ENCODE measurements at places on chromosomes 1 and 21.

DNA sequence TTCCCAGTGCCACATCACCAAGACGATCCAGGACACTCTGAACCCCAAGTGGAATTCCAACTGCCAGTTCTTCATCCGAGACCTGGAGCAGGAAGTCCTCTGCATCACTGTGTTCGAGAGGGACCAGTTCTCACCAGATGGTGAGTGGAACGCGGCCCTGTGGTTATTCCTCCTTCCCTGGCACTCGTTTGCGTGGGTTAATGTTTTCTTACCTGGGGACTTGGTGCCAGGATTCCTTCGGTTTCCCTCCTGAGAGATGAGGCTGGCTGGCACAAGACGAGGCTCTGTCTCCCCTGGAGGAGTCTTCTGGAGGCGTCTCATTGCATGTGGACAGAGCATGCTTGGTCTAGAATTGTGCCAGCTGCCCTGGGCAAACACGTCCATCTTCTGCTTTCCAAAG lies 29.3 kb downstream of the ATP5PO start:
- no peak for DNase-seq

DNA sequence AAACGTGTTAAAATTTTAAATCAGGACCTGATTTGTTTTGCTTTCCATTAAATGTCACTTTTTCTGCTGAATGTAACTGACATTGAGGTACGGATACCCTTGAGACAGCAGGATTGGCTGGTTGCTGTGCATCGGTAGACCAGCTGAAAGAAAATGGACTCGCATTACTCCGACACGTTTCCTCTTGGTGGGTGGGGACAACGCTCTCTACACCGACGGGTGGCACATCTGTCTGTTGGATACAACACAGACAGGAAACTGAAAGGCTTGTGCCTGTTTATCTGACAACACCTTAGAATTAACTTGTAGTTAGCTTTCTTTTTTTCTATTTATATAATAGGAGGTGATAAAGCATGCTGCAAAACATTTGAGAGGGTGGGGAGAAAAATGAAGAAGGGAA lies 19.4 kb downstream of the PRPF38A start:
- no peak for DNase-seq

GRCh38 chr1:174995916-174996315 lies 3.8 kb upstream of the CACYBP start:
- DNase-seq = no peak

- no peak for DNase-seq
Measured at GRCh38 chr1:201982082-201982622, 296 bp upstream of the RNPEP start.

DNA sequence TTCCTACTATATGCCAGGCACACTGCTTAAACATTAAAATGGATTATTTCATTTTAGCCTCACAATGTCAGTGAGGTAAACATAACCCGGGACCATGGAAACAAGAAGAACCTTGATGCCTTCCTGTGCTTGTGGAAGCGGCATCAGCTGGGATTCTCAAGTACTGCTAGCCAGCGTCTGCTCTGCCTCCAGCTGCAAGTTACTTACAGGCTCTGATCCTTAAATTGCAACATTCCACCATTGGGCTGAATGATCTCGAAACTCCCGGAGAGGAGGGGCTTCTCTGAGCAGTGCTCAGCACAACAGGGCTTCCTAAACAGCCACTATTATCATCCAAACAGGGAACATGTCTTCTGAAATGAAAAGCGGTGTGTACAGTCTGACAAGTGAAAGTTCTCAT lies 6.7 kb upstream of the MAN1C1 start:
- DNase-seq = no peak

DNA sequence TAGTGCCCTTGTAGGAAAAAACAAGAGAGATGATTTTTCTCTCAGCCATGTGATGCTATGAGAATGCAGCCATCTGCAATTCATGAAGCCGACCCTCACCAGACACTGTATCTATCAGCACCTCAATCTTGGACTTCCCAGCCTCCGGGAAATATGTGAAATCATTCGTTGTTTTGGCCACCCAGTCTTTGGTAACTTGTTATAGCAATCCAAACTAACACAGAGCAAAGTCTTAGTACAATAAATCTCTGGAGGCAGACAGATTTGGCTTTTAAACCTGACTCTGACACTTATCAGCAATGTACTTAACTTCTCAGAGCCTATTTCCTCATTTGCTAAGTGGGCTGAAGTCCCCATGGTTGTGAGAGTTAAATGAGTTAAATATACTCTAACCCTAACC lies 5.1 kb upstream of the MED18 start:
- no peak for DNase-seq

DNA sequence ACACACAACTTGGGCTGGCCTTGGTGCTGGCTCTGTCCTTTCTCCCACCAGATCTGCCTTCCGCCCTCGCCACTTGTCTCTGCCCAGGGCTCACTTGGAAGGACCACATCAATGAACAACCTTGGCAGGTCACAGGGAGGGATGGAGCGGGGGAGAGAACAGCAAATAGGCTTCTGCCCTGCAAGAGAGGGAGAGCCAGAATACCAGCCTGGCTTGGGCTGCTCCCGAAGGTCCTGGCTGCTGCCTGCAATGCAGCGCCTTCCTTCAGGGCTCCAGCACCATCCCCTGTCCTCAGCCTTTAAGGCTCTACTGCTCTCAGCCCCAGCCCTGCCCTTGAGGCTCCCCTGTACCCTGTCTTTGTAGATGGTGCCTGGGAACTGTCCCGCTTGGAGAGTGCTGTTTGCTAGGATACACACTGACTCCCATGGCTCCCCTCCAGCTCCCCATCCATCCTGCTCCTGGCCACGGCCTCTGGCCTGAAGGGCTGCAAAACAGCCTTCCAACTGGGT lies 43.8 kb downstream of the HIVEP3 start:
- DNase-seq = no peak

GRCh38 chr1:234617131-234617985 lies 7.4 kb upstream of the IRF2BP2 start:
- DNase-seq = no peak

DNA sequence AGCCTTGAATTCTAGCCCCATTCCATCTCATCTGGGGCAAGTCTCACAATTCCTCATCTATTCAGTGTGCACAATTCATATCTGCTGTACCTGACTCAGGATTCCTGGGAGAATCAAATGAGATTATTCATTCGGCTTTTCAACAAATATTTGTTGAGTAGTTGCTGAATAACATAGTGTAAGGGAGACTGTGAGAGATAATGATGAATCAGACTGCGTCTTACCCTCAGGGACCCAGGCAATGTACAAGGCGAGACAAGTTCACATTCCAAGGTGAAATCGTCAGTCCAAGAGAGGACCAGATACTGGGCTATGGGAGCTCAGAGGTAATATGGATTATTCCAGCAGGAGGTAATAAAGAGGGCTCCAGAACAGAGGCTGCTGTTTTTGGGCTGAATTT lies 67.8 kb upstream of the SMYD2 start:
- DNase-seq = no peak

DNA sequence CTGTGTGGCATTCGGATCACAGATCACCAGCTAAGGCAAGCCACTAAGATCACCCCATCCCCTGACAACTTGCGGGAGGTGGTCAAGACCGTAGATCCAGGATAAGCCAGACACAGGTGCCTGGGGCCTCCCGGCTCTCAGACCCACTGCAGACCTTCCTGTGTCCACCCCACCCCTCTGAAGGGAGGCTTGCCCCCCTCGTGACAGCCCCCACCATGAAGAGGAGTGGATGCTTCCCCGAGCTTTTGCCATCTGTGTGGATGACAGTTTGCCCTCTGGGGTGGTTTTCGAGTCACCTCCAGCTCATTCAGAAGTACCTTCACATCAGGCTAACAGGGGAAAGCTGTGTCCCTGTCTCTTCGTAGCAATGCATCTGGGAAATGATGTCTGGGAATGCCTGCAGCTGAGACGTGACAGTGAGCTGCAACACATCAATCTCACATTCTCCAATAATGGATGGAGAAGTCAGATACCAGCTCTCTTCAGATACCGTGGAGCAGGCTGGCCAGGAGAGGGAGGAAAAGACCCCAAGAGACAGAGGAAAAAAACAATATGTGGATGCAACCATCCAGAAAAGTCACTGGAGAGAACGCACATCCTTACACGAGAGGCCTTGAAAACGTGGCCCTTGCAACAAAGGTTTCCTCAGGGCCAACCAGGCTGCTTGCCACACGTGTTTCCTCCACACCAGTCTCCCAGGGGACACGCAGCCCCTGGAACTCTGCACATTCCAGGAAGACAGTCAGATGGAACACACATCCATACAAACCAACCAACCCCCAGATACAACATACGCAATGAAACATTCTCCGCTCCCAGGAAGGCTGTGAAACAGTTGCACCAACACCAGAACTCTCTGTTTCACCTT lies 20.4 kb upstream of the FHAD1 start:
- no peak for DNase-seq

DNA sequence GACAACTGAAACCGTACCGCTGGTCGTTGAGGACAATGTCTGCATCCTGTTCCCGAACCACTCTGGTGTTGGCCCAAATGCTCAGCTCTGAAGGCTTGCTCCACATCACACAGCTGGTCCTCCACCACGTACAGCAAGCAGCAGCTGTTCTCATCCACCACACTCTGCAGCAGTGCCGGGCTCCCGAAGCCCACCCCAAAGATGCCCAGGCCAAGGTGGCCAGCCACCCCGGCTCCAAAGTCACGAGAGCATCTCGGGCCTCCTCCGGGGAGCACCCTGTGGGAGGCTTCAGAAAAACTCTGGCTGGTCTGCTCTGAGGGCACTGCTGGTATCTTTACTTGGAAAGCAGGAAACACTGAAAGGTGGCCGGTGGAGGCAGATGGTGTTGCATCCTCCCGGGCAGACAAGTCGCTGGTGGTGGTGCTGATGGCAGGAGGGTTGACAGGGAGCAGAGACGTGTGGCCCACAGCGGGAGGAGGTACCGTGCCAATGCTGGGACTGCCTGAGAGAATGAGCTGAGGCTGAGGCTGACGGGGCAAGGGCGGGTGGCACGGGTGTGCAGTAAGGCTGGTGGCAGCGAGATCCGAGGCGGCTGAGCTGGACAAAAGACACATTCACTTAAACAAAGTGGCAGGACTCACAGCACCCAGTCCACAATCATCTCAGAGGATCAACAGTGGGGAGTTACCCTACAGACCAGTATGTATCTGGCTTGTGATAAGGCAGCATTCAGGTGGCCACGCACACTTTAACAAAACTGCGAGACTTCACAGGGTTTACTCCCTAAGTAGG lies 6.5 kb upstream of the CCDC27 start:
- no peak for DNase-seq

DNA sequence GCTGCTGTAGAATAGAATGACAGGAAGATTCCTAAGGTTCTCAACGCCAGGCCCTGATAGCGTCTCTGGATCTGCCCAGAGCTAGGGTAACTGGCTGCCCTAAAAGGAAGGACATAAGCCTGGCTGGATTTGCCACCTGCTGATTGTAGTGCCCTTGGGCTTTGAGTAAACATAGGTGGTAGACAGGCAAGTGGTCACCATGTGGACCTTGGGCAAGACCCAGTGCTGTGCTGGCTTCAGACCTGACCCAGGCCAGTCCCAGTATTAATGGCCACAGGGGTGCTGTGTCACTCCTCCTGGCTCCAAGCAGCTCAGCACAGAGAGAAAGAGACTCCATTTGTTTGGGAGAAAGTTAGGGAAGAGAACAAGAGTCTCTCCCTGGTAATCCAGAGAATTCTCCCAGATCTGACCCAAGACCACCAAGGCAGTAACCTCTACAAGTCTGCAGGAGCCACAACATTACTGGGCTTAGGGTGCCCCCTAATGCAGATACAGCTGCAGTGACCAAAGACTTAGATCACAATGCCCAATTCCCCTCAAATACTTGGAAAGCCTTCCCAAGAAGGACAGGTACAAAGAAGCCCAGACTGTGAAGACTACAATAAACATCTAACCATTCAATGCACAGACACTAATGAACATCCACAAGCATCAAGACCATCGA lies 44.5 kb downstream of the PHTF1 start:
- no peak for DNase-seq

GRCh38 chr1:38118976-38119375 lies 72.4 kb upstream of the POU3F1 start:
- no peak for DNase-seq

DNA sequence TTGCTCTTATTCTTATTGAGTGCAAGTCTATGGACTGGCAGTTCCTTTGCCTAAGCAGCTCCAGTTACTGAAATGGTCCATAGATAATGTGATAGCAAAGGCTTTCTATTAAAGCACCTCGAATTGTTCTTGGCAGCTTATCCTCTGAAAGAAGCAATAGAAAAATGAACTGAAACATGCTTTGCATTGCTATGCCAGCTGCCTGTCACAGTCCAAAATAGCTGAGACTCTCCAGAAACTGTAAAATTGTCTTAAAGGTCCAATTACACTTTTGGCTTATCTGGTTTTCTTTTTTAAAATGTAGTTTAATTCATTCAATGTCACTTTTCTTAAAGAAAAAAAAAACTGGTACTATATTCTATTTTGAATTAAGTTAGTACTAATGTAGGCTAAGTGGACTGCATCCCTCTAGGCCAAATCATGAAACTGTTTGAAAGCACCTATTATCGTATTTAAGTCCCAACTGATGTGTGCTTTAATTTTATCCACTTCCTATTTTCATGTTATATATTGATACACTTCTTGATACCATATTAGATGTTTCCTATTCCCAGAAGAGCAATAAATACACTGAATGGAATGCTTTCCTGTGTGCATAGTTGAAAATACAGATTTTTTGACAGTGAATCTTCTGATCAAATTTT lies 208.0 kb upstream of the DEPDC1 start:
- no peak for DNase-seq

DNA sequence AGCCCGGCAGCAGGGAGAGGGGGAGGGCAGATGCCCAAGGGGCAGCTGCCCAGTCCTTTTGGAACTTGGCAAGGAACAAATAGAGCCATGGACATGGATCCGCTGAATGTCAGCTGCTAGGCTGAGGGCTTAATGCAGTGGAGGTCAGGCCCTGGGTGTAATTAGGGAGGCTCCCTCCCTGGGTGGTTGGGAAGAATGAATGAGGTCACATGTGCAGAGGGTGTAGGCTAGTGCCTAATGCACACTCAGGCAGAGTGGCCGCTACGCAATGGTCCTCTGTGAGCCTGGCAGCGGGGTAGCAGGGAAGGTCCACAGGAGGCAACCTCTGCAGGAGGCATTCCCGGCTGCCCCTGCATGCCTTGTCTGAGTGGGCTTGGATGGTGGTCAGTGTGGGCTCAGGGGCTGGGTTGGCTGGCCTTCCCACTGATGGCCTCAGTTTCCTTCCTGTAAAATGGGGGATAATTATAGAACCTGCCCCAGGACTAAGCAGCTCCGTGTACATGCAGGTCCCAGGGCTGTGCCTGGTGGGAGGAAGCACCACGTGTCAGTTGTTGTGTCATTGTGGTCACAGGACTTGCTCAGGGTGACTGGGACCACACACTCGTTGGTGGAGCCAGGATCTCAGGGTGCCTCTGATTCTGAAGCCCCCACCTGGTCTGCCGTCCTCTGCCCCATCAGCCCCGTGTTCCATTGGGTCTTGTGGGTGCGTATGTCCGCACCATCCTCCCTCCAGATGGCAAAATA lies 81.6 kb upstream of the ACTL8 start:
- no peak for DNase-seq

DNA sequence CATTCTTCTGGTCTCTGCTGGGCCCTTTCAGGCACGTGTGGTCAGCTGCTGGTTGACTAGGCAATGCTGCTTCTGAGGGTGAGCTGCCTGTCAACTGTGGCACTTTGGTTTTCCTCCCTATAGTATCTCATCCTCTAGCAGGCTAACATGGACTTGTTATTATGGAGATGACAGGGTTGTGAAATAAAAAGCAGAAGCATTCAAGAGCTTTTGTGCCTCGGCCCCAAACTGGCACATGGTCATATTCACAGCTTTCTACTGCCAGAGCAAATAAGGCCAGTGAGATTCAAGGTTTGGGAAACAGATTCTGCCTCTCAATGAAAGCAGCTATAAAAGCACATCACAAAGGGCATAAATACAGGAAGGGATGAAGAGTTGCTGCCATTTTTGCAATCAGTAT lies 1.6 kb upstream of the ZNF124 start:
- no peak for DNase-seq

- no peak for DNase-seq
Measured at GRCh38 chr1:208737161-208737560, 493.0 kb upstream of the PLXNA2 start.

Measured in amniotic stem cell (primary cell).